ENCODE measurements at places on chromosomes 3 and 15.

- no peak for DNase-seq
Measured at GRCh38 chr3:194736277-194736895, 50.7 kb downstream of the FAM43A start.

- no peak for DNase-seq
Measured at GRCh38 chr3:149736953-149737205, 15.4 kb downstream of the COMMD2 start.

GRCh38 chr3:194447161-194447560 is 39.6 kb downstream of the ATP13A3 start:
- DNase-seq: no peak

DNA sequence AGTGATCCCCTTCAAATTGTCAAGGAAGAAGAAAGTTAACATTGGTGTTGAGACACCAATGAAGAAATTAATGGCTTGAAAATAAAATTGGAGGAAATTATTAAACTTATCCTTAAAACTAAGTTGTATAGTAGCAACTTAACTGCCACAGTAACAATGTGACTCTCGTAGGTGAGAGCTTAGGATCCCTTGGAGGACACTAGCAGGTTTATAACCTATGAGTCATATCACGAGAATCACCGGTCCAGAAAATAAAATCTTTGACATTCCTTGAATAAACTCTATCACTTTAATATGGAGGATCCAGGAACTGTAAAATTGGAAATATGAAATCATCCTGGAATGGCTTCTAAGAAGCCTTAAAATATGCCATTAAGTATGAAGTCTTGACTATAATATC is 2.1 kb downstream of the GHSR start:
- DNase-seq: no peak

- no peak for DNase-seq
Measured at GRCh38 chr15:76776480-76776879, 128.7 kb downstream of the SCAPER start.

Data from stimulated activated CD8-positive, alpha-beta memory T cell treated with anti-CD3 and anti-CD28 coated beads, Interleukin-4, amount 100 ng/mL, for 48 hours (primary cell).